DMS153 (cell line): ENCODE measurements at places on chromosomes 4 and X.

- no peak for DNase-seq
Measured at GRCh38 chr4:55920571-55920970, 28.2 kb upstream of the CEP135 start.

- no peak for DNase-seq
Measured at GRCh38 chr4:53019485-53020382, 157.6 kb downstream of the RASL11B start.

DNA sequence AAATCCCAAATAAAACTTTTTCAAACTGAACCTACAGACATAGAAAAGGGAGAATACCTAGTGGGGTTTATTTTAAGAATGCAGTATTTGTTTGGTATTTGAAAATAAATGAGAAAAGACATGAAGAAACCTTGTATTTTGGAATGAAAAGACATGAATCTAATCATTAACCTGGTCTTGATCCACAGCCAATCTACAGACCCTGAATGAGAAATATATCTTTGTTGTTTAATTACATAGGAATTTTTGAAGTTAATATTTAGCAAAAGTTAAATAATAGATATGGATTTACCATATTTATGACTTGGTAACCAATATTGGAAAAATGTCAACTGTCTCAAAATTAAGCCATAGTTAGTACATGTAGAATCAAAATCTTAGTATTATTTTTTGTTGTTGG lies 76.8 kb downstream of the MAGEA10 start:
- DNase-seq: no peak

DNA sequence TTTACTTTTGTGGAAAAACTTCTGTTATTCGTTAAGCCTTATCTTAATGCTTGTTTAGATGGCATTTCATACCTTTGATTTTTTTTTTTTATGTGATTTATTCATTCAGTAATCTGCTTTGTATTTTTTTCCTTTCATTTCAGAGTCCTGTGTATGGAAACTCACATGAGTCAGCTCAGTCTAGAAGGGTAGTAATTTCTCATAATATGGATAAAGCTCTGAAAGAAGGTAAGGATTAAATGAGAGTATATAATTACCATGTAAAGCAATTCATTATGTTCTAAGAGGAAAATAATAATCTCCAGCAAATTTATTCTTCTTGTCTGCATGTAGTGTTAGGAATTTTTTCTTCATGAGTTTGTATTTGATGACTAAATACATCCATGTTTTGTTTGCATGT lies 37.8 kb downstream of the SNX25 start:
- DNase-seq: no peak

DNA sequence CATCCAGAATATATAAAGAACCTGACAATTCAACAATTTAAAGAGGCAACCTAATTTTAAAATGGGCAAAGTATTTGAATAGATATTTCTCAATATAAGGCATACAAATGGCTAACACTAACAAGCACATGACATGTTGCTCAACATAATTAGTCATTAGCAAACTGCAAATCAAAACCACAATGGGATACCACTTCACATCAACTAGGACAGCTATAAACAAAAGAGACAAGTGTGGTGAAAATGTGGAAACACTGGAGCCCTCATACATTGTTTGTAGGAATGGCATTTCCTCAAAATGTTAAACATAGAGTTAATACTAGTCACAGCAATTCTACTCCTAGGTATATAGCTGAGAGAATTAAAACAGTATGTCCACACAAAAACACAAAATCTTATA lies 96.7 kb downstream of the CORIN start:
- no peak for DNase-seq

- DNase-seq: no peak
Measured at GRCh38 chrX:110985470-110985869, 110.5 kb upstream of the PAK3 start.

GRCh38 chr4:79881407-79881806 lies 191.6 kb downstream of the ANTXR2 start:
- no peak for DNase-seq

DNA sequence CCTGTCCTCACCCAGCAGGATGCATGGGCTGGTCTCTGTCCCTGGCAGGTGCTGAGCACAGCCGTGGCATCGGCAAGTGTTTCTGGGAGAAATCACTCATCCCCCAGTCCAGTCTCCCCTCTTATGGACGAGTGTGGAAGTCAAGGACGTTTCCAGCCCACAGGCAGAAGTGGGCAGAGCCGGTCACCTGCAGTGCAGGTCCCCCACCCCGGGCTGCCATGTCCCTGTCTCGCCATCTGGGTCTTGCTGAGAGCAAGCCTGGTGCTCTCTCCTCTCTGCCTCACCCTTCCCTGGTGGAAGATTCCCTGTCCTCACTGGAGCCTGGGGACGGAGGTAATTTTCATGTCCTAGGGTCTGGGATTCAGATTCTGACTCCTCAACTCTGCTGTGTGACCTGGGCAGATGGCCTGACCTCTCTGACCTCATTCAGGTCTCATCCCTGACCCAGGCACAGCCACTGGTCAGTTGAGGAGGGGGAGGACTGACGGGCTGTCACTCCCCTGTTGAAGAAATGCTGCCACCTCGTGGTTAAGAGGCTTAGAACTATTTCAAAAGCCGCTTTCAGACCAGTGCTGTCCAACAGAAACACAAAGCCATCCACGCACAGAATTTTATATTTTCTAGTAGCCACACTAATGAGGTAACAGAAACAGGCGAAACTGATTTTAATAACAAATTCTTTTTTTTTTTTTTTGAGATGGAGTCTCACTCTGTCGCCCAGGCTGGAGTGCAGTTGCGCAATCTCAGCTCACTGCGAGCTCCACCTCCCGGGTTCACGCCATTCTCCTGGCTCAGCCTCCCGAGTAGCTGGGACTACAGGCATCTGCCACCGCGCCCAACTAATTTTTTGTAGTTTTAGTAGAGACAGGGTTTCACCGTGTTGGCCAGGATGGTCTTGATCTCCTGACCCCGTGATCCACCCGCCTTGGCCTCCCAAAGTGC lies 1.8 kb downstream of the CPZ start:
- DNase-seq: peak; percentile 1

DNA sequence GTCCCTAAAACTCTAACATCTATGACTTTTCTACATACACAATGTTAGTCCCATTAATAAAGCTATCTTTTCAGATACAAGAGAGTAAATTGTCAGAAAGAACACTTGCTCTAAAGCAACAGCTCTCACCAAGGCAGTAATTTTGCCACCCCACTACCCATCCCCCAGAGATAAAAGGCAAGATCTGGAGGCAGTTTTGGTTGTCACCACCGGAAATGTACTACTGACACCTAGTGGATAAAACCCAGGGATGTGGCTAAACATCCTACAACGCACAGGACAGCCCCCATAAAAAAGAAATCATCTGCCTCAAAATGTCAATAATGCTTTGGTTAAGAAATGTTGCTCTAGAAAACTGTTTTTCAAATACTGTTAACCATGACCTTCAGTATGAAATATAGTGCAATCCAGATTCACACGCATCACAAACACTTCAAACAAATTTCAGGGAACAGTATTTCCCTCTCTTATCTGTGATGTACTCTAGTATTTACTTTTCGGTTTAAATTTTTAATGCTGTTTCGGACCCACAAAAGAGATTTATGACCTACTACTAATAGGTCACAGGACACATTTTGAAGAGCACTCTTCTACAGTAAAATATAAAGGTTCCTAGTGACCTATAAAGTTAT lies 5.1 kb downstream of the FBXL5 start:
- peak; percentile 72 for DNase-seq

- no peak for DNase-seq
Measured at GRCh38 chr4:72569719-72570235, 756 bp upstream of the ADAMTS3 start.

GRCh38 chr4:57191523-57192034 lies 81.4 kb upstream of the IGFBP7 start:
- no peak for DNase-seq

DNA sequence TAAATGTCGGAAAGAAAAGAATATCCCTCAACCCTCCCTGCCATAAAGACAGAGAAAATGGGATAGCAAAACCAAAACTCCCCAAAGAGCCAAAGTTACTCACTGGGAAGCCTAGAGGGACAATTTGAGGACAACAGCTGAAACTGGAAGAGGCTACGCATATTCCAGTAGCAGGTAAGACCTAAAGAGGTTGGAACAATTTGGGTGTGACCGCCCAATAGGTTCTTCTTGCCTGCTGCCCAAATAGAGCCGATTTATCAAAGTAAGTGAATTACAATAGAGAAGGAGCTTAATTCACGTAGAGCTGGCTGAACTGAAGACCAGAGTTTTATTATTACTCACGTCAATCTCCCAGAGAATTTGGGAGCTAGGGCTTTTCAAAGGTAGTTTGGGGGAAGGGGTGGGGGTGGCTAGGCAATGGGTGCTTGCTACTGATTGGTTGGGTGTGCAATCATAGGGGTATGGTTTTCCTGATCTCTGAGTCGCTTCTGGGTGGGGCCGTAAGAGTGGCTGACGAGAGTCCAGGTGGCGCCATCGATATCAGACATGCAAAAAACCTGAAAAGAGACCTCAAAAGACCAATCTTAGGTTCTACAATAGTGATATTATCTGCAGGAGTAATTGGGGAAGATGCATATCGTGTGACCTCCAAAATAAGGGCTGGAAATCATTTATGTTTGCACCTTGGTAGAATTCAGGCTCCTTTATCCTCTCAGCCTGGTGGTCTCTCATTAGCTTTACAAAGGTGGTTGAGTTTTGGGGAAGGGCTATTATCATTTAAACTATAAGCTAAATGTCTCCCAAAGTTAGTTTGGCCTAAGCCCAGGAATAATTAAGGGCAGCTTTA lies 39.0 kb upstream of the SLC7A3 start:
- no peak for DNase-seq

GRCh38 chrX:15963858-15964257 lies 109.2 kb upstream of the AP1S2 start:
- DNase-seq: no peak

- no peak for DNase-seq
Measured at GRCh38 chr4:90234916-90235547, 107.8 kb downstream of the CCSER1 start.

GRCh38 chr4:120561648-120562047 lies 360.9 kb downstream of the PRDM5 start:
- no peak for DNase-seq

DNA sequence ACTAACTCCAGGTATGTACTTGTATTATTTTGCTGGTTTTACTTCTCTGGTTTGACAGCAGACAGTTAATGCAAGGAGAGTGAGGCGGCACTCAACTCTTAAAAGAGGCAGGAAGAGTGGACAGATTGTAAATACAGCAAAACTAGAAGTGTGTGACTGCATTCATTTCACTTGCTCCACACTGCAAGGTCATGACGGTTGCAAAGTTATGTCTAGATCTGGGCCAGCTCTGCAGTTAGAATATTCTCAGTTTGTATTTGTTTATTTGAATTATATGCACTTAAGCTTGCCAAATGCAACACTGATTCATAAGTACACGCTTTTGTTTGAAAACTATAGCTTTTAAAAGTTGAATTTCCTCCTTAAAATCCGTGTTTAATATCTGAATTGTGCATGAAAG lies 148.9 kb downstream of the STIM2 start:
- no peak for DNase-seq

DNA sequence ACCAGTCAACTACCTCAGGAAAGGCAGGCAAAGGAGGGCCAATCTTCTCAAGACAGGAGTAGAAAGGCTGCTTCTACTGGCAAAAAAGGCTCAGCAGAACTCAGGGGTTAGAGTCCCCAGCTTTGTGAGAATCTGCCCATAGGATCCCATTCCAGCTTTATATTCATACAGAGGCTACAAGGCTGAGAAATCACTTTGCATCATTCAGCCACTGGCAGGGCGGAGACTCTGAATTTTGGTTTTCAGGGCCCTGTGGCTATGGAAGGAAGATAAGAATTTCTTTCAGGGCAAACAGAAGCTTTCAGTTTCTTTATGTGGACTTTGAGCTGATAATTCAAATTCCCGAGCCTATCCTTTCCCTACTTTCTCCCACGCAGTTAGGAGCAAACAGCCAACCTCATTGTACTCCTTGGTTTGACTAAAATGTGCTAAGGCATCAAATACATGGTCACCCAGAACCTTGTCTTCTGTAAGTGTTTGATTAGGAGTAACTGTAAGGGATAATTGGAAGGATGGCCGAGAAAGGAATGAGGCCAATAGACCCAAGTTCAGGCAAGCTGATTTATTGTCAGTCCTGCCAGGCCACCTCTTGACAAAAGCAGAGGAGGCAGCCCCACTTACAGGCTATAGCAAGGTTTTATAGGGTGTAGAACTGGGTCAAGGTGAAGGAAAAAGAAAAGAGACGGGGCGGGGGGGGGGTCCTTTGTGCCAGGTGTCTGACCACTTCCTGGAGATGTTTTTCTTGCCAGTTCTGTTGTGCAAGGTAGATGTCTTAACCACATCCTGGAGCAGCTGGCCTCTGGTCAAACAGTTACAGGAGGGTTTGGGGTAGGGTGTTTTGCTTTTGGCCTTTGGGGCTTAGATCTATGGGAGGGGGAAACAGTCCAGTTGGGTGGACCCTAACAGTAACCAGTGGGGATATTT lies 165.3 kb upstream of the PPP1R2C start:
- DNase-seq: no peak

DNA sequence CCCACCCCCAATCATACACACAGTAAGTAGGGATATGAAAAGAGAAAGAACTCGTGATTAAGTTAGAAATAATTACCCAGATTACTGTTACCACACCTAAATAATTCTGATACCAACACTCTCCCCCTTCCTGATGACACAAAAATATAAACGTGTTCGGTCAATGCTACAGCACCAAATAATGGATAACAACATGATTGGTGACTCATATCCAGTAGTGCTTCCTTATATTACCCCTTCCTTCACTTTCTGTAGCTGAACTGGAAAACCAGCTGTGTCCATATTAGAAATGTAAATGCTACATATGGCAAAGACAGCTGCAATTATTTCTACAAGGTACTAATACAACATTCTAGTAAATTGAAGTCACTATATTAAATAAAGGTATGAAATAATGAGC lies 20.8 kb downstream of the EIF4E start:
- DNase-seq: no peak

- DNase-seq: no peak
Measured at GRCh38 chr4:69838977-69839376, 21.0 kb downstream of the SULT1E1 start.

GRCh38 chr4:107870916-107871786 lies 46.4 kb downstream of the SGMS2 start:
- DNase-seq: peak; percentile 60

- DNase-seq: no peak
Measured at GRCh38 chr4:86496094-86497080, 97.7 kb upstream of the PTPN13 start.

DNA sequence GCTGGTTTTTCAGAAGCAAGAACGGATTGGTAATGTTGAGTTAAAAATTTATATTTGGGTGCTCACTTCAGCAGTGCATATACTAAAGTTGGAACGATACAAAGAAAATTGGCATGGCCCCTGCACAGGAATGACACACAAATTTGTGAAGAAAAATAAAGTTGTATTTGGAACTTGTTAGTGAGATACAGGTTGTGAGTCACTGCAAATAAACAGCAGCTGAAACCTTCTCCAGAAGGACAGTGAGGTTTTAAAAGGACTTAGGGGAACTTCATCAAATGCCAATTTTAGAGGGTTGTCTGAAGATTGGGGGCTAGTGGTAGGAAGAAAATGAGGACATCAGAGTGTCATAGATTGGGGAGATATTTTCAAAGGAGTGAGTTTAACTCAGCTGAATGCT lies 79.7 kb upstream of the ELOVL6 start:
- DNase-seq: no peak
